NCI-H1092 (cell line): ENCODE measurements at places on chromosomes 1 and 21.
A peak's percentile ranks its signal among the peaks of the same experiment; 100 is the strongest.

- no peak for DNase-seq
These were observed 75.7 kb upstream of the PKN2 start for GRCh38 chr1:88608139-88608943.

- no peak for DNase-seq
These were observed 118.7 kb downstream of the ZNF281 start for GRCh38 chr1:200291106-200291505.

DNA sequence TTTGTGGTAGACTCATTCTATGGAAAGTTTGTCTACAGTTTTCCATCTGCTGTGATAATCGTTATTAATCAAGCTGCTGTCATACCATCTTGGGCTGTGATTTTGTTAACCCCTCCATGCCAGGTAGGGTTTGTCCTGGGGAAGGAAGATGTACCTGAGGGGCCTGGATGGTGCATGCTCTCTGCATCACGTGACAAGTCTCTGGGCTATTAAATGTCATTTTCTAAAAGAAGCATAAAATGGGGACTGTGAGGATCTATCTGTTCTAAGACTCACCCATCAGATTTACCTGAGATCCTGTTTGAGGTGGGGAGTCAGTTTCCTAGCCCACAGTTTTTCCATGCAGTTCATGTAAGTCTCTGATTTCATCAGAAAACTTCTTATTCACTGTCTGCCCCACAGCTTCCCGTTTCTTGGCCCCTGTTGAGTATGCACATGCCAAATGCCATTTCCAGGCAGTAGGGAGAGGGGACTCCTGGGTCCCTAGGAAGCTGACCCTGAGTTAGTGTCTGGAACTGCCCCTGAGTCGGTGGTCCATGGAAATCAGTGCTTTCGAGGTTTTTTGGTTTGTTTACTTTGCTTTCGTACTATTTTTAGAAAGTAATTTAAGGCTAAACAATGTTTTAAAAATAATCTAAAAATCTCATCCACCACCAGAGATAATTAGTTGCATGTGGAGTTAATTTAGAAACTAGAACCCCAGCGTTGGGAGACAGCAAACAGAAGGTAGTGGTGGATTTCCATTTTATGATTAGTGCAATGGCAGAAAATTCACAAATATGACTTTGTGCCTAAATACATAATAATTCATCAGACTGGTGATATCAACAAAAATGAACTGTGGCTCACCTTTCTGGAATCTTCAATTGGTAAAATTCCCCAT, 46.7 kb downstream of the ZBTB18 start:
- DNase-seq = no peak

DNA sequence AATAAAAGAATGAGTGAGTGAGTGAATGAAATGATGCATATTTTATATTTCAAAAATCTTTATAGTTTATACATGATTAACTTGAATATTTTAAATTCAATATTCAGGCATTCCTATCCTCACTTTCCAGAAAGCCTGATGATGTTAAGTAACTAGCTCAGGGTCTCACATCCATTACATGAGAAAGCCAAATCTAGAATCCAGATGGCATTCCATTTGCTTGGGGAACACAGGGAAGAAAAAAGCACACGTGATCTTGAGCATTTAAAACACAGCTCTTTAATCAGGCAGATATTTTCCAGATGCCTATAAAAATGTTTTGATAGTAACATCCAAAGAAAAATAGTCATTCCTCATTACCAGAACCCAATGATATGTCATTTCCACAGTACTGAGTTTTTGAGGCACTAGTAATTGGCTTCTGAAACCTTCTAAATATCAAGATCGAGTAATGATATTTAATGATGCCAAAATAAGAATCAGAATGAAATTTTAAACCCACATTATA, 291.9 kb downstream of the DSCAM start:
- no peak for DNase-seq

GRCh38 chr1:58487002-58487401, 59.5 kb downstream of the OMA1 start:
- no peak for DNase-seq

DNA sequence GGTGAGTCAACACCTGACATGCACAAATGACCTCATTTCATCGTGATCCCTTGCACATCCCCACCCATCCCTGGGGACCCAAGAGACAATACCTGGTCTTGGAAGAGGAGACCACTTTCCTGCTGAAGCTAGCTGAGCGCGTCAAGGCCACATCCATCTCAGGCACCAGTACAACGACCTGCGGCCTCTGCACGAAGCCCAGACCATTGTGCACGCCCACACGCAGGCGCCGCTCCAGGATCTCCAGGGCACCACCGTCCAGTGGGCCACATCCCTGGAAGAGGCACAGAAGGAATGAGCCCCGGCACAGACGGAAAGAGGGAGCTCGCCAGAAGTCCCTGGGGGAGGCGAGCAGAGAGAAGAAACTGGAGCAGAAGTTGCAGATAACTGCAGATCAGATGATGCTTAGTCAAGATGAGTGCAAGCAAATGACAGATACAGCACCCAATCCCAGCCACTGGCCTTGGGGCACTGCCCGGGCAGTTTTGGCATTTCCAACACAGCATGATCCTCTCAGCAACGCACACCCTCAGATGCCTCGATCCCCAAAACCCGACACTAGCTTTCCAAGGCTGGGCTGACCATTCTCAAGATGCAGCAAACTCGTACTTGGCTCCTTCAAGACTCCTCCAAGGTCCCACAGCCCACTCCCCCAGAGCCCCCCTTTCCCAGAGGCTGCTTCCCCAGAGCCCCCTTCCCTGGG, 44.1 kb downstream of the NPHP4 start:
- no peak for DNase-seq

DNA sequence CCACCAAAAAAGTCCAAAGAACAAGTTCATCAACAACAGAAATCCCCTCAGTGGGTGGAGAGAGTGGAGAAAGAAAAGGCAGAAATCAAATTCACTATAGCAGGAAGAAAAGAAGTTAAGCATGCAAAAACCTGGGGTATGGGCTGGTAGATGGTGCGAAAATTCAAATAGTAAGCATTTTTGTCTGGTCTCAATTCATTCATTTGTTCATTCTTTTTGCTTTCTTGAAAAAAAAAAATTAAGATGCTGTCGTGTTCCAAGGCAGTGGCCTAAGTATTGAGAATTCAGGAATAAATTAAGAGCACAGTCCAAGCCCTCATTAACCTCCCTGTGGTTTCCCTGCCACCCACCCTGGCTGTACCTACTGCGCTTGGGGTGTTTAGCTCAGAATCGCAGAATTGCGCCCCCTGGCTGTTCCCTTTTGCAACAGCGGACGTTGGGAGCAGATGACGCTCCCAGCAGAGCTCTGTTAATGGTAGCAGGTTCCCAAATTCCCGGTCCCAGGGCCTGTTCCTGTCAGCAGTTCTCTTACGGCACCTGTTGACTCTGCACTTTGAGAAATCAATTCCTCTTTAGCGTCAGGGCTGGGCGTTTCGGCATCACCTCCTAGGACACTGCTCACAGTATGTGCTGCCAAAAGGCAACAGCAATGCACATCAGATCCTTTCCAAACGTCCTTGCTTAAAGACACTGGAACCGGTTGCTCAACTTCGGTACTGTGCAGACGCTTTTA, 34.0 kb upstream of the SSX2IP start:
- DNase-seq = no peak

- DNase-seq = no peak
These were observed 357.1 kb downstream of the DISC1 start for GRCh38 chr1:231983588-231984193.

DNA sequence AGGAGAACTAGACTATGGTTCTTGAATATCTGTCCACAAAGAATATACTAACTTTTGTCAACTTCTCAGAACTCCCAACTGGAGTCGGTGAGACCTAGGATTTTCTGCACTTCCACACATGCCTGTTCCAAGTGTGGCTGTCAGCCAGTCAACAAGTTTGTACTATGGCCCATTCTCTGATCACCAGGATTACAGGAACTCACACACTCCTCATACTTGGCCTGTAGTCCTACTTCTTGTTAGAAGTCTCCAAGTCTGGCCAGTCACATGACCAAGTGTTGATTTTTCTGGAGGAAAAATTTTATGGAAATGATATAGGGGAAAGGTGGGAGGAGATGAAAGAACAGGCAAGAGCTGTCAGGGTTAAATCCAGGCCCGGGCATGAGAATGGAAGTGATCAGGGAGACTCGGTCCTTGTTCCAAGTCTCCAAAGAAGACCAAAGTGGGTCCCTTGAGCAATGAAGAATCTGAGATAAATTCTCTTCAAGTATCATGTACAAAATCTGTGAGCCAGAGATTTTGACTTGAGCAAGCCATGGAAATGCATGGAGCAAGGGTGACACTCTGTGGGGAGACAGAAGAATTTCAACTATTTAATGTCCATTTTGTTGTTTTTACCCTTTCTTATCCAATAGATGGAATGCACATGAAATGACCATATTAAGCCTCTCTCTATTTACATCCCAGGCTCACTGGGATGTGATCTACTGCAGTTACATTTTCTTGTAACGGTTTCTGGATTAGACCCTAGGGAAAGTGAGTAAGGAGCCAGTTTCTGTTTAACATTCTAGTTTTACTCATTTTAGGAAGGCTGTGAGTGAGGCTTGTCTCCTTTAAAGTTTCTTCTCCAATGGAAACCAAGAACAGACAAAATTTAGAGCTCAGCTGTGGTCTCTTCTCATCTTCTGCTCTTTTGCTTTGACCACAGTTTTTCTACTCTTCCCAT, 320.9 kb downstream of the ASTN1 start:
- peak; percentile 31 for DNase-seq

- no peak for DNase-seq
These were observed 82.0 kb downstream of the NPHP4 start for GRCh38 chr1:5910276-5910620.

DNA sequence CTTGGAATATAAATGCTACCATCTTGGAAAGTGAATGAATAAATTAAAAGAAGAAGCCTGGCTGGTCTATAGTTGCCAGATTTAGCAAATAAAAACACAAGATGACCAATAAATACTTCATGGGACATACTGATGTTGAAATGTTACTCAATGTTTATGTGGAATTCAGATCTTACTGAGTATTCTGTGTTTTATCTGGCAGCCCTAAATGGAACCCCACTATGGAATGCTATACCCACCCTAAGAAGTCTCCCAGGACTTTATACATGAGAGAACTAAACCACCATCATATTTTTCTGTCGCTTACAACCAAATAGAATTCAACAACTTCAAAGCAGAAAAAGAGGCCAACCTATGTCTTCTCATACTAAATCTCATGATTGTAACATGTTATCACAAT, 177.6 kb upstream of the HMCN1 start:
- no peak for DNase-seq

DNA sequence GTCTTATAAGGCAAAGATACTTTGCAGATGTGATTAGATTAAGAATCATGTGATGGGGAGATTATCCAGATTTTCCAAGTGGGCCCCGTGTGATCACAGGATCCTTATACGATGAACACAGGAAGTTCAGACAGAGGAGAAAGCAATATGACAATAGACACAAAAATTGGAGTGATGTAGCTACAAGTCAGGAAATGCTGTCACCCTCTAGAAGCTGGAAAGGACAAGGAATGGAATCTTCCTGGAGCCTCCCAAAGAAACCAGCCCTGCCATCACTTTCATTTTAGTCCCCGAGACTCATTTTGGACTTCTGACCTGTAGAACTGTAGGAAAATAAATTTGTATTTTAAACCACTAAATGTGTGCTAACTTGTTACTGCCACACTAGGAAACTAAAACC, 61.9 kb upstream of the C1orf21 start:
- no peak for DNase-seq

GRCh38 chr1:154371436-154371835, 33.7 kb upstream of the IL6R start:
- no peak for DNase-seq

DNA sequence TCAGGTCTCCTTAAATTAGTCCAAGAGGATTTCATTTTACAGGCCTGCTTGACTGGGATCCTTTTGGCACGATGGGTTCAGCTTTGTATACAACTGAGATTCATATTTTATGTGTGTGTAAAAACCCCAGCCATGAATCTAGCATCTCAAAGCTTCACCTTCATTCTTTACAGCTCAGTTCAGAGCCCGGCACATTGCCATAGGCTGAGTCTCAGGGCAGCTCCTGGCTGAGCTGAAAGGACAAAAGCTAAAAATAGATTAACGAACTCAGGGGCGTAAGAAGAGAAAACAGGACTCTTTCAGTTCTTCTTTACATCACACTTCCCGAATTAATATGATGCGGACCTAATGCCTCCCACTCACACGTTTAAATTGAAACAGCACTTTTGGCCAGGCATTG, 262.8 kb upstream of the PBX1 start:
- DNase-seq = no peak

DNA sequence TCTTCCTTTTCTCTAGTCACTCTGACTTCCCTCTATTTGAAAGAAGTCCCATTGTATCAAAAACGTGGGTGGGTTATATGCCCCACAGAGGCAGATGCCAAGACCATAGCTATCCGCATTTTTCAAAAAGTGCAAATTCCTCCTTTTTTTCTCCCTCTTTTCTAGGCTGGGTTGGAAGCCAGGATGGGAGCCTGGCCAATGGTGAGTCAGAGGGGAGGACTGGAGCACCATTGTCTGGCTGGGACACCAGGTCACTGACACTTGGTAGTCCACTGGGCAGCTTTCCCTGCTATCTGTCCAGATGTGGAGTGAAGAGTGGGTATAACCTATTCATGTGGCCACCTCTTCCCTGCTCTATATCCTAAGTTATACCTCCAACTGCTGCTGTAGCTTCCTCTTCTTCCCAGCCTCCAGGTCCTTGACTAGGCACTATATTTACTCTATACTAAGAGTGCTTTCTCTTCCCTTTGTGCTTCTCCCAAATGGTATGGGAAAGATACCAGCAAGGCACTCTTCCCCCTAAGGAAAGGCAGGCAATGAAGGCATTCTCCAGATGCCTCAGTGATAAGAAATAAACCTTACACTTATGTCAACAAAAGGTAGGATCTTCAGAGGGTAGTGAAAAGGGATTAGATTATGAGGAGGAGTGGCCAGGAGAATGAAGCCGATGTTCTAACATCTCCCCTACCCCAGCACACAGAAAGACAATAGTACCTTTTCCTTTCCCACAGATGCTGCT, 12.9 kb downstream of the PI4KB start:
- no peak for DNase-seq

DNA sequence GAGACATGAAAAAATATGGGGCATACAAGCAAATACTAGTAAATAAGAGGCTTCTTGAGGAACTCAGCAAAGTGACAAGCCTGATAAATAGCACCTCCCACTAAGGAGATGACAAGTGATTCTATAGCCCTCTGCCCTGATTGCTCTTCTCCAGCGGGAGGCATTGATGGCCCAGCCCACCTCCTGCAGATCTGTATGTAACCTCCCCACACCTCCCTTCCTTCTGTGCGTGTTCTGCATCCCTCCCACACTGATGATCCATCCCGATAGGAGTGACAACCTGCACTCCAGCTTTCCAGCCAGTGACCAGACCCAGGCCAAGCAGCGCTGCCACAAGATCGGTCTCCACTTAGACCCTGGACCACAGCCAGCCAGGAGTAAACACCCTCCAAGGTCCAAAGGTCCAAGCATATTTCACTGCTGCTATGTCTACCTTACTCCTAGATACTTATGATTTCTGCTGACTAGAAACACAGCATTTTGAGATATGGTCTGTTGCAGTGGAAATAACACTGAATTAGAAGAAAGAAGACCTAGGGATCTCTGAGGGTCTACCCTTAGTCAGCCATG, 176.1 kb downstream of the BRINP2 start:
- DNase-seq = no peak

- no peak for DNase-seq
These were observed 32.2 kb upstream of the HNRNPU start for GRCh38 chr1:244896550-244896949.

- no peak for DNase-seq
These were observed 18.7 kb upstream of the POFUT2 start for GRCh38 chr21:45306453-45306831.
